ENCODE measurements at places on chromosomes 7 and 10.

DNA sequence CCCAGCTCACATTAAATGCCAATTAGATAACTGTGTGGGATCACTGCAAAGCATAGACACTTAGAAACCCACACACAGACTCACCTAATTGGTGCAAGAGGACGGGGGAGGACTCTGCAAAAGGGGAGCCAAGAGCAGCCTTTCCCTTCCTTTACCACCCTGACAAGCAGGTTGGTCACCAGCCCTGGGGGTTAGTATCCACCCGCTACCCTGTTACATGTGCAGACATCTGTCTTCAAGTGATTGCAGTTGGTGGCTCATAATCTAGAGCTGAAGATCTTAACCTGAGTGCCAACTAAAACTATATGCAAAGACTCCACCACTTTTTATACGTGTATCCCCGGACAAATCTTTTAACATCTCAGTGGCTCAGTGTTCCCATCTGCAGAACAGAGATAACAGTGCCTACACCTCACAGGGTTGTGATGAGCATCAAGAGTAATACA, 56.9 kb downstream of the SORBS1 start:
- no peak for DNase-seq

DNA sequence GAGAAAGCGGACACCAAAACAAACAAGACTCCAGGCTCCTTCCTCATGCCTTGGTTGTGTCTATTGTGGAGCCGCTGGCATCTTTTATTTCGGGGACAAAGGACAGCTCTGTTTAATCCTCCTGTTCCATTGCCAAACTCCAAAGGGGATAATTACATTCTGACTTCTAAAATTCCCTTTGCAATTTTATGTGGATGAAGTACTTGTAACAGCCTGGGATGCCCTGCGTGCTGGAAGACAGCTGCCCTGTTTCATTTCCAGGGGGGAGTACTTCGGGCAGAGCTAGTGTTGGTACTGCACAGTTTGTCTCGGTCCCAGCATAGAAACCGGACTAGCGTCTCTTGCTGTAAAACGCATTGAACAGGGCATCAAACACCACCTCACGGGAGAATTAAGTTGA, 90.9 kb downstream of the BAMBI start:
- DNase-seq: no peak

DNA sequence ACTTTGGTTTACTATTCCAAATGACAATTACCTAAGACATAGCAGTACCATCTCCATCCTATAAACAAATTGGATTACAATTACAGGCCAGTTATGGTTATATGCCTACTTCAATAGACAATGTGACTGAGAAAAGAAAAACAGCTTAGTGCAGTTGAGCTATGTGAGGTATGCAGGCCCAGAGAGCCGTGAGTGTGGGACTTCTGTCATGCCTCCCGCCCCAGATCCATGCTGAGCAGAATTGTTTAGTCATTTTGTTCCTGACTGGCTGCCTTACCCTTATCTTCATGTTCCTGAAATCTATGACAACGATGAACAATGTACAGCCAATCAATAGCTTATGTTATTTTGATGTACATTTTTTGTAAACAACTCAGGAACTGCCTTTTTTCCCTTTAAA, 21.7 kb downstream of the LARP4B start:
- no peak for DNase-seq

DNA sequence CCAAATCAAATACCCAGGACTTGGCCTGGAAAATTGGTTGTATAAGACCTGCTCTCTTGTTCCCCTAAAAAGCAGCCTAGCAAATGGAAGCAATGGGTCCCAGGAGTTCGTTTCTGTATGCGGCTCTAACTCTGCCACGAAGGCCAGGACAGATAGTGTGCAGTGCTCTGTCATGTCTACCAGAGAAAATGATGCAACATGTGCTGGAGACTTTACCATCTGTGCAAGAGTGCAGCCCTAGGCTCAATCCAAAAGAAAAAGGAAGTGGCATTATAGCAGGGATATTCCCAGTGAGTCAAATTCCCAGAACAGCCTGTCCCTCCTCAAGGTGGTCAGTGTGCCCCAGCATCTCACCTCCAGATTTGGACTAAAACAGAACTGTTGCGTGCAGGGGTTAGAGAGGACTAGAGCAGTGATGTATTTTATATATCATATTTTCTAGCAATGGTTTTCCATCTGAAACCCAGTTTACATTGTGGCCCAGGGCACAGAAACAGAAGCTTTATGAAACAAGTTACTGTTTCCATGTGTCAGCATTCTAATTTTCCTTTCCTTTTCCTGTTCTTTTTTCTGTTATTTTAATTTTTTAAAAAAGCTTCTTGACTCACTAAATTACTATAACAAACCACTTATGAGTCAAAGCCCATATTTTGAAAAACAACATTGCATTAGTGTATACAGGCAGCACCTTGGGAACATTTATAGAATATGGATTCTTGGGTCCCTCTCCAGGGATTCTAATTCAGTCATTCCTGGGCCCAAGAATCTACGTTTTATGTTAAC, 311.2 kb downstream of the RNLS start:
- no peak for DNase-seq

DNA sequence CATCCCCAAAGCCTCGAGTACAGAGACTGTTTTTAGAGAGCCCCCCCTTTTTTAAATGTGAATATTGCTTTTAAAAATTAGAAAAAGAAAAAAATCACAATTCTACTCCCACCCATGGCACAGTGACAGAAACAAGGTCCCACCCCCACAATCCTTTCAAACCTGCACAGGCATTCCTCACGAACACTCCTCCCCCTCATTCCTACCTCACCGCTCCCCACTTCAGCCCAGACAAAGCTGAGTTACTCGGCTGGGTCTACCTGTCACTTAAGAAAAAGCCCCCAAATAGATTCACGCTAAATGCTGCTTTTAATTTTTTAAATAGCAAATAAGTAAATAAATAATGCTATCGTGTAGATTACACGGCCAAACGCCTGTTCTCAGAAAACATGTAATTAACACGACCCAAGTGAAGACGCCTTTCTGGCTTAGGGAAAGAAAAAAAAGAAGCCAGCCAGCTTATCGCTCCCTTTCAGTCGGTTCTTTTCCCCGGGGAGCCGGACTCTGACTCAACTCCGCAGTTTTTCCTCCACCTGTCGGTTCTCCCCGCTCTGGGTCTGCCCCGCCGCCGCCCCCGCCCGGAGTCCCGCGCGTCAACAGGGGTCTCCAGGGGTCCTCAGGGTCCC, 739 bp downstream of the MPP7 start:
- DNase-seq: peak; percentile 11

DNA sequence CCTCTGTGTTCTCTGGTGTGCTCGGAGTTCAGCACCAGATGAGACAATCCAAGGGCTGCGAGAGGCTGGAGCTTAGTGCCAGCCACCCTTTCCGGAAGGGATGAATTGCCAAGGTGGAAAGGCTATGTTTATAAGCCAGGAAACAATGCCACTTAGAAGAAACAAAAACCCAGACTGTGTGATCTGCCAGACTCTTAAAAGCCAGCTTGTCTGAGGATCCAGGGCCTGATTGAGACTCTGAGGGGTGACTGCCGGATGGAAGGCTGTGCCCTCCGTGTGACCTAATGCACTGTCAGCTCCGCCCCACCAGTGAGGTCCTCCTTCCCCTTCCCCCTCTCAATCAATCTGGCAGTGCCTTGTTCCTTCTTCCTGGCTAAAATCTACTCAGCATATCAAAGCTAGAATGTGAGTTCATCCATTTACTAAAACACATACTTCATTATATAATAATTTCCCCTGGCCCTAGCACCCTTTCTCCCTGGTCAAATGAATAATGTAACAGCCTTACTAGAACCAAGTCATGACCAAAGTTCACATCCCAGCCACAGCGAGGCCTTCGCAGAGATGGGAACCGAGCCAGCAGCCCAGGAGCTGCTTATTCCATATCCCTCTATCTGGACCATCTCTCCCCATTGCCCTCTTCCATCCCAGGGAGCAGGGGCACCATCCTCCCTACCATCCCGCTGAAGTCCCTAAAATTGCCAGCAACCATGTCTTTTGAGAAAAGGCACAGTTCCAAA, 25.5 kb downstream of the FAM107B start:
- no peak for DNase-seq

DNA sequence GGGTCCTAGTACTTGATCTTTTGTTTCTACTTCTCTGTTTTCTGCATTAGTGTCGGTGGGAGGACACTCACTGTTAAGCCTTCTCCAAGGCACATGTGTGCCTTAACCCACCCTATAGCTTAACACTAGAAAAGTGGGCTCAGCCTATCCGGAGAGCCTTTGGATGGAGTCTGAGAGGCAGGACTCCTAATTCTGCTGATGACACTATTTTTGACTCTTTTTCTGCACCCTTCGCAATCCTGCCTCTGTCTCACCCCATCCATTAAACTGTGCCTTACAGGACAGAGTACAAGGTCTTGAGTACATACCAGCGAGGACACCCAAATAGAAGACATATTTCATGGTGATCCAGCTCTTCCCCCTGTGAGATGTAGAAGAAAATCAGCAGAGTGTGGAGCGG, 577 bp downstream of the PRSS37 start:
- DNase-seq: no peak

DNA sequence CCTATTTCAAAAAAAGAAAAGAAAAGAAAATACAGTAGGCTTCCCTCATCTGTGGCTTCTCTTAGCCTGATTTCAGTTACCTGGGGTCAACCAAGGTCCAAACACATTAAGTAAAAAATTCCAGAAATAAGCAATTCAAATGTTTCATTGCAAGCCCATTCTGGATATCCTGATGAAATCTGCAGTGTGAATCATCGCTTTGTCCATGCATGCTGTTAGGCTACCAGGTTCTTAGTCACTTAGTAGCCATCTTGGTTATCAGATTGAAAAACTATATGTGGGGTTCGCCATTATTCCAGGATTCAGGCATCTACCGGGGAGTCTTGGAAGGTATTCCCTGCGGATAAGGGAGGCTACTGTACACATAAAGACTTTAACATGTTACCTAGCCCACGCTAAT, 991 bp upstream of the FAM204A start:
- DNase-seq: no peak

DNA sequence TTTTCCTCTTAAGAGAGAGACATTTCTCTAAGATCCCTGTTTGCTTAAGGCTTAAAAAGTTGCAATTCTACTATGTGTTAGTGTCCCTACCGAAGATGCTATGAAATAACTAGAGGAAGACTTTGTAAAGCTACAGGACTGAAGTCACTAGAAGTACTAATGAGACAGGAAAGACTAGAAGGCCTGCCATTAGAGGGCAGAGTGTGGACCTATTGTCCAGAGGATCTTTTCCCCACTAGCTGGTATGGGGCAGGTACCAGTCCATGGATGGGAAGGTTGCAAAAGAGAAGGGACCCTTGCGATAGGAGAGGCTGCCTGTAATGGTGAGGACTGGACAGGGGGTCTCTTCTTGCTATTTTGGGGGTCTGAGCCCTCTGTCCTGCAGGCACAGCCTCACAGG, 178.1 kb downstream of the TMEM178B start:
- DNase-seq: no peak

DNA sequence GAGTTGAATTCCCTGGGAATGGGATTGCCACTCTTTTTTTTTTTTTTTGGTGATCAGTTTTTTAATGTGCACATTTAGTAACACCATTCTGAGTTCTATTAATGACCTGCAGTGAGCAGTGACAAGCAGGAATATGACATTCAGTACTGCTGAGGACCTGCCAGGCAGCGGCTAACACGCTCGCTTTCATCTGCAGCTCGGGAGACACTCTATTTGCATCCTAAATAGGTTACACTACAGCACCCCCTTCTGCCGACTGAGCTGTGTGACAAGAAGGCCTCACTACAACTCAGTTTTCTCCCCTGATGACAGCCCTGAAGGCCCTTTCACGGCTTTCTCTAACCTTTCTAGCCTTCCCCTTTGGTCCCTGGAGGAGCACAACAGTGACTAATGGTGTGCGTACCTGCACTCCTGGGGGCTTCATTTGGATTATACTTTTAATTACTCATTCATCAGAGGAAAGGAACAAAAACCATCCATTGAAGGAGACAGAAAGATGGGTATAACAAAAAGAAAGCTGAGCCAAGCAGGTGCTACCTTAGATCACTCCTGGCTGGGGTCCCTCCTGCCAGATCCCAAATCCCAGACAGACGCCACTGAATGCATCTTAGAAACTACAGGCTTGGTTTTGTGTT, 872.4 kb downstream of the LRMDA start:
- peak; percentile 14 for DNase-seq

DNA sequence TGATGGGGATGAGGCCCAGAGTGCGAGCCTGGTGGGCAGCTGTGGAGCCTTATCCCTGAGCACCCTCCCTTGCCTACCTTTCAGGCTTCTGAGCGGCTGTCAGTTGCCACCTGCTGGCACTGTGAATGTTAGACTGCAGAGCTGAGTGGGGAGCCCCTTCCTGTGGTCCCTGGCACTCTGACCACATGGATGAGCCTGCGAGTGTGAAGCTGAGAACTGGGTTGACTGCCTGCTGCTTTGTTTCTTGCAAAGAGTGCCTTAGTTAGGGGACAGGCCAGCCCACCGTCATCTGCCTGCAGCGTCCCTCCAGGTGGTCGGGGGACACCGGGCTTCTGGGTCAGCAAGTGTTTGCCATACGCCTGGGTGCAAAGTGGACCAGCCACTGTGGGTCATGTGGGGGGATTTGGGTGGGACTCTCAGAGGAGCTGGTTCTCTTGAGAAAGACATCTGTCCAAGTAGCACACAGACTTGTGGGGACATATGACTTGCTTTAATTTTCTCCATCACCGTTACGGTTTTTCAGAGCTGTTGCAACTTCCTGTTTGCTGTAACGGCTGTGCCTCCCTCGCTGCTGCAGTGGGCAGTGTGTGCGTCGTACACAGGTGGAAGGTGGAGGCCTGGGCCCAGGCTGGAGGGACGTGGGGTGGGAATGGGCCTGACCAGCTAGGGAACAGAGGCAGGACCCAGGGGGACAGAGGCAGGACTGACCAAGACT, 13.7 kb downstream of the INPP5A start:
- no peak for DNase-seq

DNA sequence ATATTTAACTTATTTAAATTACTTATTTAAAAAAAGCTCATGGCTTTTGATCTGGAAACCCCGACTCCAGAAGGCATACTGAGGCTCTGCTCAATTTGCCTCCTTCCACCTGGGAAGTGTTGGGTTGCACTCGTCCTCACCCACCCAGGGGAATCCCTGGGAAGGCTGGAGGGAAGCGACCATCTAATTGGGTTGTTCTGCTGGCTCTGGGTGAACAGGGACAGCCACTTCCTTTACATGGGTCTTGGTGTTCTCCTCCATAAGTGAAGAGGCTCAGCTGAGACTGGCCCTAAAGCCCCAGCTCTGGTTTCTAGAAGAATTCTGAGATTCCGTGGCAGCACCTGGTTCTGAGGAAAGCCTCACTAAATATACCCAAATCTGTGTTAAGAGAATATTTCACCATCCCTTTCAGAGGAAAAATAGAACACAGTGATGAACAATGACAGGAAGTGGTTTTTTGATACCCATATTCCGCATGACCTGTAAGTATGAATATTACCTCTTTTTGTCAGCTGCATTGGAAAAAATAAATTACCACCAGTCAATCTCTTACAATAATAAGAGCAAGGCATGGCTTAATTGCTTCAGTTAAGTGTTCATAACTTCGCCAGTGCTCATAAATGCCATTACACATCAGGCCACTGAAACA, 131.1 kb upstream of the SHH start:
- DNase-seq: no peak

GRCh38 chr10:61898435-61898778, 3.1 kb upstream of the ARID5B start:
- DNase-seq: no peak

GRCh38 chr10:95415621-95416031, 124.8 kb upstream of the PDLIM1 start:
- no peak for DNase-seq

GRCh38 chr10:74189999-74190421, 39.0 kb downstream of the ADK start:
- no peak for DNase-seq

- DNase-seq: no peak
These were observed 29.4 kb downstream of the PHTF2 start for GRCh38 chr7:77827999-77828398.

GRCh38 chr7:28474282-28474638, 61.9 kb downstream of the CREB5 start:
- DNase-seq: no peak

All from 8988T (cell line).